ENCODE measurements at places on chromosomes 3 and 15. TPM values are rescaled to one million over a fixed set of nuclear protein-coding genes. Genes with fewer than 3 reads are reported as not detected.

The ZNF660 gene
- total RNA-seq = 0.16 TPM

The DNASE1L3 gene
- total RNA-seq = 2.7 TPM

The HTR3E gene
- not detected for total RNA-seq

The GOLGA8M gene
- 0.36 TPM for total RNA-seq

The POPDC2 gene
- total RNA-seq = 0.60 TPM

The CYP11A1 gene
- 3.2 TPM for total RNA-seq

The ADAMTS9 gene
- total RNA-seq = 4.3 TPM

The IL17RC gene
- total RNA-seq = 26.6 TPM

The UBL7 gene
- total RNA-seq = 28.2 TPM

The SI gene
- not detected for total RNA-seq

The SV2B gene
- total RNA-seq = 0.28 TPM

The OGG1 gene
- total RNA-seq = 9.6 TPM

The SPSB4 gene
- not detected for total RNA-seq

The TMEM158 gene
- total RNA-seq = 3.5 TPM

The NR2E3 gene
- total RNA-seq = 0.56 TPM

The SERPINI2 gene
- not detected for total RNA-seq

The LRRC31 gene
- total RNA-seq = not detected

The PCOLCE2 gene
- total RNA-seq = 0.36 TPM

The CNTN3 gene
- 0.04 TPM for total RNA-seq

The MUC4 gene
- total RNA-seq = 43.5 TPM

The TRPM1 gene
- not detected for total RNA-seq

The IL17RB gene
- 0.20 TPM for total RNA-seq

The NPAP1 gene
- total RNA-seq = not detected

The NOX5 gene
- 0.44 TPM for total RNA-seq

The C3orf70 gene
- 0.64 TPM for total RNA-seq

The FANCD2 gene
- total RNA-seq = 12.5 TPM

The FAM43A gene
- total RNA-seq = 23.4 TPM

The INSYN1 gene
- total RNA-seq = 5.1 TPM

Measured in esophagus mucosa (tissue), 1 donor.